Right ventricle myocardium superior (tissue), 1 donor: ENCODE measurements at places on chromosomes 2 and 18. TPM values are rescaled to one million over a fixed set of nuclear protein-coding genes. Genes with fewer than 3 reads are reported as not detected.

DNA sequence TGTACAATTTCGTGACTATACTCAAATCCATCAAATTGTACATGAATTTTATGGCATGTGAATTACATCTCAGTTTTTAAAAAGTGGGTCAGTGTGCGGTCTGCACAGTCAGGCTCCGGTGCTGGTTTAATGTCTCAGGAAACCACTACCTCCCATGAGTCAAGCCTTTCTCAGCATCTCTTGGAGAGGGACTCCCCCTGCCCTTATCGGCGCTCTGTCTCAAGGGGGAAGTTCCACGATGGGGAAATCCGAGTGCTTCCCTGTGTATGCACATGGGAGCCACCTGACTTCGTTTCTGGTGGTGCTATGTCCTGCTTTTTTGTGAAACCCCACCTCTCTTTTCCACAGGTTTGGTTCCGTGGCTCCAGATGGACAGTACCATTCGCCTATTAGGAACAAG, 72.5 kb downstream of the ACOXL start:
- DNase-seq: no peak

DNA sequence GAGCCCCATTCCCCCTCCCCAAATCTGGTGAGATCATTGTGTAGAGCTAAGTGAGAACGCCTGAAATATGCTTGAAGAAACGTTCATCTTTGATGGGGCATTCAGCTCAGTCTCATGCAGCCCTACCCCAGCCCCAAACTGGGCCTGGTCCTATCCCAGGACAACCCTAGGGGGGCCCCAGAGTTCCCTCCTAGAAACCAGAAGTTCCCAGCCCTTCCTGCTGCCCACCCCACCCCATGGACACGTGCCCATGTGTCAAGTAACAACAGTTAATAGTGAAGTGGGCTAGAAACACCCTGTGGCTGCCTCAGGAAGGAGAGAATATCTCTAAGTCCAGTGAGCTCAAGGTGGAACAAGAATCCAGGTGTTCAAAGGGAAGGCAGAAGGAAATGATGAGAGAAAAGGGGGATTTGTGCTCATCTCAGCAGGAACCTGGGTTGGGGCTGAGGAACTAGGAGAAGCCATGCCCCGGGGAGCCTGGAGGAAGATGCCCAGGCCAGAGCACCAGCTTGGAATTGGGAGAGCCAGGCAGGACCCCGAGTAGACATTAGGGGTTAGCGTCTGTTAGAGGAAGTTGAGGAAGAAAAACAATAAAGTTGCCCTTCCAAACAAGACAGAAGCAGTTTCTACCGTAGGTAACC, 20.1 kb upstream of the SLC20A1 start:
- no peak for DNase-seq

The MRO gene
- 5.3 TPM for total RNA-seq

DNA sequence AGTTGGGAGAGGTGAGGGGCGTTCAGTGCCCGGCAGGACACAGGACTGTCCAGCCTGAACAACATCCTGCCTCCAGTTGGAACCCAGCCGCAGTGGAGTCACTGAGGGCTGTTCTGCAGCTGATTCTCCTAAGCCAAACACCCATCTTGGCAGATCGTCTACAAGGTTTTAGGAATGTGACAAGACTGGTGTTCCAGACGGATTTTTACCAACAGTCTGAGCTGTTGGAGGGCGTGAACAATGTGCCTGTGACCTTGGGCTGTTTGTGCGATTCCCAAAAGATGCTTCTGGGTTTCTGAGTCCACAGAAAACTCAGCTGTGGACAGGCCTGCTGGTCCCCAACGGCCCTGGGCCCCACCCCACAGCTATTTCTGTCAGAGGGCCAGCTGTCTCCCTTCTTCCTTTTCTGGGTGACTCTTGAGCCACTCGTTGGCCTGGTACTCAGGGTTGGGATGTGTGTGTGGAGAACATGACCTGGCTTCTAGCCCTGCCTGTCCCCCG, 5.7 kb downstream of the LRRFIP1 start:
- DNase-seq: peak; percentile 68
